ENCODE measurements at places on chromosomes 6 and 20.

GRCh38 chr6:49142421-49143151 lies 320.5 kb downstream of the MMUT start:
- DNase-seq: no peak

DNA sequence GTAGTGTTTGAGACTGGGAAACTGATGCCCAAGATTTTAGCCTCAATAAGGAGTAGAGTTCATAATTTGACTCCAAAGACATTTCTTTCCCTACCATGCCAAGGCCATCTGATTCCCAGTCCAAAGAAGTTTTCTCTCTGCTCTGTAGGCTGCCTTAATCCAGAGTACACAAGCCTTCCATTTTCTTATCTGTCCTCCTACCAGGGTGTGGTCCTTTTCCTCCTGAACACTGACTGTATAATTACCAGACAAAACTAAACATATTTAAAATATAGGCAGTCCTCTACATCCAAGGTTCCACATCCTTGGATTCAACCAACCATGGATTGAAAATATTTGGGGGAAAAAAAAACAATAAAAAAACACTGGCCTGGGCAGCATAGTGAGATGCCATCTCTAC lies 108.4 kb downstream of the SLC16A10 start:
- DNase-seq: no peak

DNA sequence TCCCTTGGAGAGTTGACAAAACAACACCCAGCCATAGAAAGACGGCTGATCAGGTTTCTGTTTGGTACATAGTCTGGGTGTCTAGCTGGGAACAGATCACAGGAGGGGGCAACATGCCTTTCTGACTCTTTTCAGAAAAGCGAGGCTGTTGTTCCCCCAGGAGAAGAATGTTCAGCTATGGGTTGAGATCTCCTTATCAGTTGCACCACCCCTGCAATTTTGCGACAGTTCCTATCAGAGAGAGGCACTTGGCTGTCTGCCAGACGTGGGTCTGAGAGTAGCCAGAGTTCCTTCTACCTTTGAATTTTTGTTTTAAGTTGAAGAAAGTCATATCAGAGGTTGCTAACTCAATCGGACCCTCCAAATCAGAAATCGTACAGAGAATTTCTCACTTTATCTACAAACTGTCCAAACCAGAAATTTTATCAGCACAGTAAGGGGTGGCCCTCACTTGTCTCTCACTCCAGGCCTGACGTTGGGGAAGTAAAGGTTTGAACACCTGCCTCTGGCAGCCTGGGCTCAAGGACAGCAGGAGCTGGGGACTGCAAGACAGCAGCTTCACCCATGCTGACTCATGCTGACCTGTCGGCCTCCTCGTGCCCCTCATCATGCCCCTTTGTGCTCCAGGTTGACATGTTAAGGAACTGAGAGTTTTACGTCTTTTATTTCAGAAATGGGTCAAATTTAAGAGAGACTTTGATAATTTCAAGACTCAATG lies 42.3 kb downstream of the TMC2 start:
- DNase-seq: no peak

- no peak for DNase-seq
Measured at GRCh38 chr6:170063431-170063830, 227.4 kb downstream of the DLL1 start.

DNA sequence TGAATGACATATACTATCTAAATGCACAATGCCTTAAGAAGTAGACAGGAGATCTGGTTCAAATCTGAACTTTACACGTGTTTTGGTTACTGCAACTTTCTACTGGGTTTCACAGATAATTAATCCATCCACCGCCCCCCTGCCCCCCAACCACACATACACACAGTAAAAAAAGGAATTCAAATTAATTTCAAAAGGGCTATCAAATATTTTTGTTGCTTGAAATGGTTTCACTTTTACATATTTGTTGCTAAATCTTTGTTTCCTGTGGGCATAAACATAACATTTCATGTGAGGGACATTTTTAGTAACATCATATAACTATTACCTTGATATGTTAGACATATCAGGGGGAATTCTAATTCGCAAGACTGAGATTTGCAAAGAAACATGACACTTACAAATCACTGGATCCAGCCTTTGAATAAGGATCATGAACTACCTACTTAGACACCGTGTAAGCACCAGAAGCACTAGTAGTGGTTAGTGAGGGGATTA lies 7.5 kb downstream of the NEDD9 start:
- DNase-seq: no peak

DNA sequence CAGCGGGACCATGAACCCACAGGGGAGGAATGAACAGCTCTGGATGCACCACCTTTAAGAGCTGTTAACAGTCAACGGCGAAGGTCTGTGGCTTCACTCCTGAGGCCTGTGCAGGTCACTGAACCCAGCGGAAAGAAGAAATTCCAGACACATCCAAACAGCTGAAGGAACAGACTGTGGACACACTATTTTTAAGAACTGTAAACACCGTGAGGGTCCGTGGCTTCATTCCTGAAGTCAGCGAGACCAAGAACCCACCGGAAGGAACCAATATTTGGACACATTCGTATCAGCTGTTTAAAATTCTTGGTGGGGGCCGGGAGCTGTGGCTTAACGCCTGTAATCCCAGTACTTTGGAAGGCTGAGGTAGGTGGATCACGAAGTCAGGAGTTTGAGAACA lies 5.4 kb upstream of the TMEM14B start:
- no peak for DNase-seq

GRCh38 chr6:24492475-24492874 lies 2.3 kb upstream of the ALDH5A1 start:
- no peak for DNase-seq

GRCh38 chr20:58086763-58087561 lies 141.5 kb downstream of the ANKRD60 start:
- no peak for DNase-seq

GRCh38 chr6:47677381-47678100 lies 20.8 kb upstream of the ADGRF4 start:
- no peak for DNase-seq
